ENCODE measurements at places on chromosomes 1 and 21.

DNA sequence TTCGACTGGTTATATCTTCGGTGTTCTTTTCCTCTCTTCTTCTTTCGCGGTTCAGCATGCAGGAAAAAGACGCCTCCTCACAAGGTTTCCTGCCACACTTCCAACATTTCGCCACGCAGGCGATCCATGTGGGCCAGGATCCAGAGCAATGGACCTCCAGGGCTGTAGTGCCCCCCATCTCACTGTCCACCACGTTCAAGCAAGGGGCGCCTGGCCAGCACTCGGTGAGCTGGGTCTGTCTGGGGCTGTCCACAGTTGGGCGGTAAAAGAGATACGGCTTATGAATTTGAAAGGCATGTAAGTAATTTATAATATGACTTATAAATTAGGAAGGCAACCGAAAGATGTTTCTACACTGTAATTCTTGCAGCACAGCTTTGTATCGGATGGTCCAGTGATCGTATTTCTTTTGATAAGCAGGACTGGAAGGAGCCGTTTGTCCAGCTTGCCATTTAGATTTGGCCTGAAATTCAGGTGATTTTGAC lies 334 bp downstream of the CTH start:
- DNase-seq: no peak

DNA sequence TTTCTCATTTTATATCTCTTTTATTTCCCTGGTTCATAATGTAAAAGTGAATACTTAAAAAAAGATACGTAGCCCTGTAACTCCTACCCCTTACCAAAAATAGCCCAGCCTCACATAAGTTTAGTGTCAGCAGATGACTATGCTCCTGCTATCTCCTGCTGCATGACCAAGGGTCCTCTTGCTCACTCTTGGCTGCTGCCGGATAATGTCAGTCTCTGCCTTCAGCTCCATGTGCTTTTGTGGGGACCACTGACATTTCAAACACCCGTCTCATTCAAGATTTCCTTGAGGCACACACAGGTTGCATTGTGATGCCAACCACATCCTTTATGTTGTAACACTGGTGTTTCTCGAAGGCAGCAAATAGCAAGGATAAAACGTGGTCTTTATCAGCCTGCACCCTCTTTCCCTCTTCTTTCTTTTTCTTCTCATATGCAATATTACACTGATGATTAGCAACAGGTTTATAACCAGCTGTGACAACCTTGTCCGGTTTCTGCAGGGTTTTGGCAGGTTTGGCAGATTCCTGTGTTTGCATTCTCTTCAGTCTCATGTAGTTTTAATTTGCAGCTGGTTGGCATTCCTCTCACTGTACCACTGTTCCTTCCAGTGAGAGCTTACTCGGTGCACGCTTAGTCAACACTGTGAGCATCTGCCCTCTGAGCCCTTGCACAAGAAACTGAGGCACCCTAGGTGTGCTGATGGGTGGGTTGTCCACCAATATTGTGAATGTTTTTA lies 62.2 kb downstream of the ZNF684 start:
- no peak for DNase-seq

DNA sequence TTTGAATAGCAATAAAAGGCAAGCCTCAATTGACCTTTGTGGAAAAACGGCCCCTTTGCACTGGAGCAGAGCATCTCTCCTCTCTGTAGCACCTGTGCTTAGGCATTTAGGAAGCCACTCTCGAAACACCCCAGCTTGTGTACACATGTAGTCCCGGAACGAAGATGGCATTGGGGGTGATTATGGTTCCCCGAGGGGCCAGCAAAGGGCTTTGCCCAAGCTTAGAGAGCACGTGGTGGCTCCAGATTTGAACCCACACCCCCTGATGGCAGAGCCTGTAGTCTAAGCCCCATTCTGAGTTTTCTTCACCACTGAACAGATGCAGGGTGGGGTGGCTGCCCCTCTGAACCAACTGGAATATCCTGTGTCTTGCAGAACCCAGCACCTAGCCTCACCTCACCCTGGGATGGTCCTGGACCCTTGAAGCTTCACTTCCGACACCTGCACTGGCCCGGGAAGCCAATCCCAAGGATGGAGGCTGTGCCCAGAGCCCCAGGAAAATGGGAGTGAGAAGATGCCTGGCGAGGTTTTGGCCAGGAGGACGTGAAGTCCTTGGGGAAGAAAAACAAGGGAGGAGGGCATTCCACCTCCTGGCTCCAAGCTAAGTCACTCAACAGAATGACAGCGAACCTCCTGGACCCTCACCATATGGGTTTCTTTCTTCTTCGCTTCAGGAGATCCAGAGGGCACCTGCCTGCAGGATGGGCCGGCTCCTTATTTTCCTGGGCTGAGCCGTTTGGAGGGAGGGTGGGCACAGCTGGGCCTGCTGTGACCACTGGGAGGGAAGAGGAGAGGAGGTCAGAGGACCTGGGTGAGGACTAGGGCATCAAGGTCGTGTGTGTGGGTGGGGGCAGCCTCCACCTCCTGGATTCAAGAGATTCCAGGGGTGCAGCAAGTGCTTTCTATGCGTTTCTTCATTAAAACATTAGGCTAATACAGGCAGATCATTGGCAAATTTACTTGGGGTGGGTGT lies 37.7 kb downstream of the IGFN1 start:
- no peak for DNase-seq

DNA sequence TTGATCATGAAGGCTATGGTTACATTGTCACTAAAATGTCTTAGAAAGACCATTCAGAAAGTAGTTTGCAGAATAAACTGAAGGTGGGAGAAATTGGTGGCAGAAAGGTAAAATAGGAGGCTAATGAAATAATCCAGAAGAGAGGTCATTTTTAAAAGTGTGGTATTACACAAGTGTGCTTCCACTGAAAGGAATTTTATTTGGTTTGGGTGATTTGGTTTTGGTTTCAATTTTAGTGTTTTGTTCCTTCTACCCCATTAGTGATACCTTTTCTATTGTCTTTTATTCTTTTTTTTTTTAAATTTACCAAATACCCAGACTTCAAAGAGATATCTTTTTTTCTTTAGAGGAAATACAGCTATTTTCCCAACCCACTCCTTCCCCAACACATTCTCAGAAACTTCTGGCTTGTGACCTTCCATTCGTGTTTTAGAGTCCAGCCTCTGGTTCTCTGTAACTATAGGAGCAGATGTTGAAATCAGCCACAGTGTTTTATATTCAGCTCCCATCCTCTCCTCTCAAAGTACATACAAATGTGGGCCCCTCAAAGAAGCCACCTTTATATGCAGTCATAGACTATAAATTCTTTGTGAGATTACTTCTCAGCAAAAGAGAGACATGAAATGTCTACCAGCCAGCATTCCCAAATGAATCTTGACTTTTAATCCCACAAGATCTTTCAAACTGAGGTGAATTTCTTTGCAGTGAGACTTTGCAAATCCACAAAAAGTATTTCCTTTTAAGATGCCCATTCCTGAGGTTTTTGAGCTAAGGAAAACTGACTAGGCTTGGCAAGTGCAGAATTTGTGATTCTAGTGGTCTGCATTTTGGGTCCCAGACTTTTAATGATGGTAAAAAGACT lies 42.0 kb upstream of the PALMD start:
- no peak for DNase-seq

GRCh38 chr1:9691691-9692090 lies 40.2 kb downstream of the PIK3CD start:
- no peak for DNase-seq

GRCh38 chr1:95793893-95794292 lies 559.9 kb downstream of the RWDD3 start:
- no peak for DNase-seq

DNA sequence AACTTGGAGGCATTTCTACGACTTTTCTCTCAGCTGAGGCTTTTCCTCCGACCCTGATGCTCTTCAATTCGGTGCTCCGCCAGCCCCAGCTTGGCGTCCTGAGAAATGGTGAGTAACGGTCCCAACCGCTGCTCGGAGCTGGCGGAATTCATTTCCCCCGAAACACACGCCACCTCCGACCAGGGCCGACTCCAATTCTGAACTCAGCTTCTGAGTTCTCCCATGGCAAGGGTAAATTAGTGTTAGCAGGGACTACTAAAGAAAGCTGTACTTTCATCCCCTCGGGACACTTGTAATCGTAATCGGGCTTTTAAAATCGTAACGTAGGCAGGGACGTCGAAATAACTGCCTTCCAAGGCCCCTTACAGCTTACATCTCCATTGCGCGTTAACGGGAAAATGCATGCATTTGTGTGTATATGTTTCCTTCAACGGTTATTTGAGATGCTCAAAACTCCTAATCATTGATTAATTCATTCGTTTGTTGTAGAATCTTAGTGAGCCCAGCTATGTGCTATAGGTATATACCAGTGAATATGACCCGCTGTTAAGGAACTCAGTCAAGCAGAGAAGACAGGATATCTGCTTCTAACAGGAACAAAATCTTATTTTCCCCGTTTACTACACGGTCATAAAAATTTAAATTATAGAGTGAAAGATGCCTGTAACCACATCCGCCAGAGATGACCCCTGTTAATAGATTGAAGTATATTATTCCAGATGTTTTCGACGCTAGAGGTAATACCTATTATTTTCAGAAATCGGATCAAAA lies 472 bp downstream of the DTL start:
- no peak for DNase-seq

DNA sequence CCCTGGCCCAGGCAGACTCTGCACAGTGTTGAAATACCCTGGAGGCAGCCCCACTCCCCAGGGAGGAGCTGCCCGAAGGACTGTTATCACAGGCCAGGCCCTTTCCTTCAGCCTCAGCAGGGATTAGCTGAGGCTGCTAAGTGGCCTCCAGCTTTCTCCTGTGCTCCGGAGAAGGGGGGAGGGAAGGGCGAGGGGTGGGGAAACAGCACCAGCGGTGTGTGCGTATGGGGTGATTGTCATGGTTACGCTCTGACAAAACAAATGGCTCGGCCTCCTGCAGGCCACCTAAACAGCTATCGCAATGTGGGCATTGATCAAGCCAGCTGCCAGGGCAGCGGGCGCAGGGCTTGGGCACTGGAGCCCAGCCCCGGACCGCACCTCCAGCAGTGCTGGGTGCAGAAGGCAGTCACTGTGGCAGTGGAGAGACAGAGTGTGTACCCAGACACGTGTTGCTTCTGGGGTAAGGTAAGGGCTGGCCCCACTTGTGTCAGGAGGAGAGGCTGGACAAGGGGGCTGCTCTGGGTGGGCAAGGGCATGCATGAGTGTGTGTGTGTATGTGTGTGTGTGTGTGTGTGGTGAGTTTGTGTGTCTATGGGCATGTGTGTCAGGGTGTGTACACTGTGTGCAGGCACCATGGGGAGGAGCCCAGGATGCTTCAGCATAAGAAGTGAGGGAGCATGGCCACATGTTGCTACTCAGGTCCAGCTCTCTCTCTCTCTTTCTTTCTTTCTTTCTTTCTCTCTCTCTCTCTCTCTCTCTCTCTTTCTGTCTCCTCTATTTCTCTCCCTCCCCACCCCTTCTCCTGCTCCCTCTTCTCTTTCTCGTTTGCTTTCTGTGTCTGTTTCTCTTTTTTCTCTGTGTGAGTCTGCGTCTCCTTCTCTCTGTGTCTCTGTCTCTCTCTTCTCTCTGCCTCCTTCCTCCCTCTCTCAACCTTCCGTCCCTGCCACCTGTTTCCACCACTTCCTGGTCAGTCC lies at the start of gene VWA5B1:
Gene VWA5B1 (plus strand): TSS at position 252 of the 974 bp plus-strand sequence. CDS start 19,727 bp downstream, outside the sequence.
- no peak for DNase-seq

GRCh38 chr1:34824817-34825454 lies 32.1 kb downstream of the GJA4 start:
- no peak for DNase-seq
